Parietal lobe (tissue), 2 donors: ENCODE measurements at places on chromosomes 5 and 9. TPM values are rescaled to one million over a fixed set of nuclear protein-coding genes. Genes with fewer than 3 reads are reported as not detected.

The FAT2 gene
- total RNA-seq: 0.94 TPM

The SLC36A3 gene
- not detected for total RNA-seq

The FREM1 gene
- 4.7 TPM for total RNA-seq

The PCDHA8 gene
- total RNA-seq: 25.7 TPM
